ENCODE measurements at places on chromosomes 4 and X.

DNA sequence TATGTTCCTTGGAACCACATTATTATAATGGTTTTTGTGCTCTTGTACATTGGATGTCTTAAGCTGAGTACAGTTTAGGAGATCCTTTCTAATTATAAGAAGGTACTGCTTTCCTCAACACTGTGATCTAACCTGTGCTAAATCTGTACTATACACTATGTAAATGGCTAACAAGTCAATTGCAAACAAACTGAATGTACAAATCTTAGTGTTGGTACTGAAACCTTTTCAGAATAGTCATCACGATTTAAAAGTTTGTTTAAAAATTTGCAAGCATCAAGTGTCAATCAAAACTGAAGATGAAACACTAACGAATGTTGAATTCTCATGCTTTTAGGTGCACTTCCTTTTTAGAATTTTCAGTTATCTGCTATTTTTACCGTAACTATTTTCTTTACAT, 2090.4 kb upstream of the TENM3 start:
- no peak for DNase-seq

- DNase-seq: no peak
These were observed 31.3 kb downstream of the IL13RA2 start for GRCh38 chrX:114985967-114986592.

DNA sequence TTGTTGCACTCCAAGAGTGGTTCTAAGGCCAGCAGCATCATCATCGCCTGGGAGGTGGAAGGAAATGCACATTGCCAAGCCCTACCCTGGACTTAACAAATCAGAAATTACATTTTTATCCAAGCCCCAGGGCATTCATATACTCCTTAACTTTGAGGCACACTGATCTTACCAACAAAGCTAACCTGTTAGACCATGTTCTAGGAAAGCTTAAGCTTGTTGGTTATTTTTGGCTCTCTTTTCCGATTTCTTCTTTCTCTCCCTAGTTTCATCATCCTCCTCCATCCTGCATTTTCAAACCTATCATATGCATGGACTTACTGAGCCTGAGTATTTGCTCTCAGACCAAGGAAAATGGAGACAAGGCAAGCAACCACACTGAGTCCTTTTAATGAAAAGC, 133.4 kb downstream of the OPHN1 start:
- DNase-seq: no peak

GRCh38 chr4:93761286-93761685, 67.3 kb upstream of the ATOH1 start:
- DNase-seq: no peak

DNA sequence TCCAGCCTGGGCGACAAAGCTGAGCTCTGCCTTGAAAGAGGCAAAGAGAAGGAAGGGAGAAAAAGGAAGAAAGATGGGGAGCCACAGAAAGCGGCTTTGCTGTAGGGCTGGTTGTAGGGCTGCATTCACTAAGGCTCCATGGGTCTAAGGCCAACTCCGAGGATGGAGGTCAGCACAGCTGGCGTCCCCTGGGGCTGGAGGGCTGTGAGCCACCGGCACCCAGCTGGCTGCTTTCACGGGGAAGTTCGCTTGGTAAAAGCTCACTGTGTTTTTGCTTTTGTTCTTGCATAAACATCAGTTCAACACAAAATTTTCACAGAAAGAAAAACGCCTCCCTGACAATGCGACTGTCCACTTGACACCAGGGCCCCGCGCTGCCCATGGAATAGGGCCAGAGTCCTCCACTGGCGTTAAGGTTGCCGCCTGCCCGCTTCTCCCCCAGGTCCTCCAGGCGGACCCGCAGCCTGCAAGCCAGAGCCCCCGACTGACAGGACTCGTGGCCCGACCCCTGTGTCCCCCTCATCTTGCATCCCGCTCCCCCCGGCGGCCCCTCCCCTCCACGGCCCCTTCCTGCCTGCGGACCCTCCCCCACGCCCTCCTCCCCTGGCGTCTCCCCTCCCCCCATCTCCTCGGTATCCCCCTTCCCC, 1.1 kb downstream of the RNF212 start:
- no peak for DNase-seq

DNA sequence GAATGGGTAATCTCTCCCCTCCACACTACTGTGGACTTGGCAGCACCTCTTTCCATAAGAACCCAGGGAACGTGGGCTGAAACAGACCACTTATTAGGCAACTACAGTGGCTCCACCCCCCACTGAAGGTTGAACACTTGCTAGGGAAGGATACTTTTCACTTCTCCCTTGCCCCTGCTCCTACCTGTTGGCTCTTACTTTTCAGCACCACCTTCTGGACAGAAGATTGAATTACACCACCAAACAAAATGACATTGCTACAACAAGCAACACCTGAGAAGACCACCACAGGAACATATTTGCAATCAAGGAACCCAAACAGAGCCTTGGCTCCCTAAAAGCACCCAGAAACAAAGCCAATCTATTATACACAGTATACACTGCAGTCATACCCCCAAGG, 132.1 kb upstream of the CXCL13 start:
- DNase-seq: no peak

DNA sequence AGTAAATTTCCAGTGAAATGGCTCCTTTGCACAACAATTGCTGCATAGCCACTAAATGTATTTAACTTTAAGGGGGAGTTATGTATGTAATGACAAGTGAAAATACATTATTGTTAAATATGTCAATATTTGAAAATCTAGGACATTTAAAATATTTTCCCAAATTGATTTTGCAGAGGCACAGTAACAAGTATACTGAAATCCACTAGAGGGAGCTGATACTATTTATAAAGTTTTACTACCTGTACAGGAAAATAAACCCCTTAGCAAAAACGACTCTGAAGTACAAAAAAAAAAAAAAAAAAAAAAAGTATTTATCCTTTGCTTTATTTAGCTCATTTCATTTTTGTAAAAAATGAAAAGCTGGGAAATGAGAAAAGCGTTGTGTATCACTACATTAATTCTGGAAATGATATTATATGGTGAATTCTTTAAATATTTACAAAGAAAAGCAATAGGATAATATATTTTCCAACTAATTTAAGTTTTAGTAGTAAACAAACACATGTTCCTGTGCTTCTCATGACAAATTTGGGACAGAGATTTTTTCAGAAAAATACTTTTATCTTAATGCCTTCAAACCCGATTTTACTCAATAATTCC, 727.7 kb downstream of the DMD start:
- DNase-seq: no peak

- DNase-seq: no peak
These were observed 31.5 kb downstream of the REELD1 start for GRCh38 chr4:146245850-146246249.

- DNase-seq: no peak
These were observed 11.3 kb upstream of the YTHDC1 start for GRCh38 chr4:68361146-68361589.

DNA sequence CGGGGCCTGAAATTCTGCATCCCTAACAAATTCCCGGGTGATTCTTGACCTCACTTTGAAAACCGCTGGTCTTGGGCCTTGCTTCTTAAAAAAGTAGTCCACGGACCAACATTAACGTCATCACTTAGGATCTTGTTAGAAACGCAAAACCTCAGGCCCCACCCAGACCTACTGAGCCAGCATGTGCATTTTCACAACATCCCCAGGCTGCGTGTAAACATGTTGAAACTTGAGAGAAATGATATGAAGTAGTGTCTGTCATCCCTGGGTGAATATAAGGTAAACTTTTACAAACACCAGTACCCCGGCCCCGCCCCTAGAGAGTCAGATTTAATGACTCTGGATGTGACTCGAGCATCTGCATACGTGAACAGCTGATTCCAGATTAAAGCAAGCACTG, 33.7 kb downstream of the SORBS2 start:
- no peak for DNase-seq

DNA sequence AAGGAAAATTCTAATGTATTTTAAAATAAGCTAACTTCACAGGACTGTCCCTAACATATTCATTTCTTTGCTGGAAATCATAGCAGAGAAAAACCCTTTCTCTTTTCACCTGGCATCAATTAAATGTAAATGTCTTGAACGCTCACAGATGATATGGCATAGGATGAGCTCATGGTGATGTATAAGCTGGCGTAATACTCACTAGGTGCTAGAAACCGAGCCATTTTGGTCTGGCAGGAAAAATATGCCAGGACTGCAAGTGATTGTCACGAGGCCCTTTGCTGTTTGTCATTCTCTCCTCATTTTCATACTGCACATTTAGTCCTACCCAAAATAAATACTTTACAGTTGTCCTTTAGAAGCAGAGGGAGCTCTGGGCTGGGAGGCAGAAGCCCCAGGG, 222.7 kb upstream of the LNX1 start:
- DNase-seq: no peak

GRCh38 chrX:135536877-135537276, 16.4 kb downstream of the INTS6L start:
- no peak for DNase-seq

GRCh38 chr4:174210354-174210753, 73.1 kb downstream of the FBXO8 start:
- no peak for DNase-seq

DNA sequence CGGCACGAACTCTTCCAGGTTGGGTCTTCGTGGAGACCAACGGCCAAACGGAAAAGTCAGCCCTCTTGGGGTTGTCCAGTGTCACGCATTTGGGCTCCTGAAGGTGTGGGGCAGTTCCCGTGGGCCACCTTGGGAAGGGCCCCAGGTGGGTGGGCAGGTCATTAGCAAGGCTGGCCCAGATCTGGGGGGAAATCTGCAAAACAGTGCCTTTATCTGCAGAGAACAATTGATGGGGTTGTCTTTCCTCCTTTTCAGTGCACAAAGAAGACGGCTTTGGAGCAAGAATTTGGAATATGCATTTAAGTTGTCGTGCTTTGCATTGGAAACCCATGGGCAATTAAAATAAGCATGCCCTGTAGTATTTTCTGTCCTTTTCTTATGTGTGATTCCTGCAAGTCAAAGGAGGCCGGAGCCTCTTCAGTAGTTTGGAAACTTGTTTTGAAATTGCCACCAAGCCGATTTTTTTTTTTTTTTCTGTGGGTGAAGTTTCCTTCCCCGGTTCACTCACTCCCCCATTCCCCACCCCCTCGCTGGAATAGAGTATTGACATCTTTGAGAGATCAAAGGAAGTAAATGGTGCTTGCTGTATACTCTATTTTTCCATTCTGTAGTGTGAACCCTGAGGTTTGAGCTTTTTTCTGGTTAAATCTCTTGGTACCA, 9.8 kb downstream of the ZIC3 start:
- no peak for DNase-seq

DNA sequence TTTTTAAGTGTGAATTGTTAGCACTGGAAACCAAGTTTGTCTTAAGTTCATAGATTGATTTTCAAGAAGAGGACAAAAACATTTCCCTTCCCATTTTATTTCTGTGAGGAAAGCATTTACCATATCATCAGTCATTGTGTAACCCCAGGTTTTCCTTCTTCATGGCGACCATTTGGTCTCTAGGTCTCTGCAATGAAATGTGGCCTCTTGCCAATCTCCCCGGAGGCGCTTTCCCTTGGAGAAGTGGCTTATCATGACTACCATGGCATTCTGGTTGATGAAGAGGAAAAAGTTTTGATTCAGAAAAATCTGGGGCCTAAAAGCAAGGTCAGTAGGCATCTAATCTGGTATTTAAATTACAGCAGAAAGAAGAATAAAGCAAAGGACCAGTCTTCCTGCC, 54.4 kb downstream of the ADD1 start:
- no peak for DNase-seq

- no peak for DNase-seq
These were observed 15.0 kb downstream of the ACSL1 start for GRCh38 chr4:184810720-184811119.

DNA sequence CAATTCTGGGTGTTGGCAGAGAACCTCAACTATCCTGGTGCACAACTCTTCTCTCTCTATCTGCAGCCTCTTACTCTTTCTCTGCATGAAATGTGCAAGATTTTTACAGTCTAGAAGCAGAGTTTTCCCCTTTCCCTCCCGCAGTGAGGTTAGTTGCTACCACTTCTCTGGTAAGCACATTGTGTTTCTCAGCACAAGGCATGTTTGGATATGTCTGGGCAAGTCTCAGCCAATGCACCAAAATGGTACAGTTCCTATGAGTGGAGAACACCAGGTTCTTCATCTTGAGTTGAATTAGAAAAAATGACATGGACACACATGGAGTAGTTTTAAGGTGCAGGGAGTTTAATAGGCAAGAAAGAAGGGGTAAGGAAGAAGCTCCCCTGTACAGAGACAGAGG, 187.0 kb downstream of the CCNG2 start:
- no peak for DNase-seq

GRCh38 chr4:164591666-164592065, 162.3 kb upstream of the SMIM31 start:
- no peak for DNase-seq

GRCh38 chrX:9312922-9313867, 151.7 kb upstream of the TBL1X start:
- peak; percentile 54 for DNase-seq

DNA sequence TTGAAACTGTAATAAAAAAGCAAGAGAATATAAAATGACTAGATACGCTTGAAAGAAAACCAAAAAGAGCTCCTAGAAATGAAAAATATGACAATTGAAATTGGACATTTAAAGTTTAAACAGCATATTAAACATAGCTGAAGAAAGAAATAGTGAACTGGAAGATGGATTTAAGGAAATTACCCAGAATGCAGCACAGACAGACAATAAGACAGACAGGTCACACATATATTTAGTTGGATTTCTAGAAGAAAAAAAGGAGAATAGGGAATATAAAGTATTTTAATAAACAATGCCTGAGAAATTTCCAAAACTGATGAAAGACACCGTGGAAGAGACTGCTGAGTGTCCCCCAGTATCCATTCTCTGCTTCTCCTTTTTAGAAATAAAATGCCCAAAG, 6.6 kb downstream of the DUSP9 start:
- DNase-seq: no peak

GRCh38 chr4:40205259-40206198, 8.7 kb downstream of the RHOH start:
- DNase-seq: no peak

GRCh38 chr4:47484168-47484567, 907 bp upstream of the ATP10D start:
- DNase-seq: no peak

GRCh38 chr4:88630756-88631155, 38.5 kb downstream of the HERC3 start:
- no peak for DNase-seq

- no peak for DNase-seq
These were observed 9.7 kb upstream of the ING2 start for GRCh38 chr4:183495184-183495583.

GRCh38 chrX:9316096-9316495, 148.8 kb upstream of the TBL1X start:
- no peak for DNase-seq

DNA sequence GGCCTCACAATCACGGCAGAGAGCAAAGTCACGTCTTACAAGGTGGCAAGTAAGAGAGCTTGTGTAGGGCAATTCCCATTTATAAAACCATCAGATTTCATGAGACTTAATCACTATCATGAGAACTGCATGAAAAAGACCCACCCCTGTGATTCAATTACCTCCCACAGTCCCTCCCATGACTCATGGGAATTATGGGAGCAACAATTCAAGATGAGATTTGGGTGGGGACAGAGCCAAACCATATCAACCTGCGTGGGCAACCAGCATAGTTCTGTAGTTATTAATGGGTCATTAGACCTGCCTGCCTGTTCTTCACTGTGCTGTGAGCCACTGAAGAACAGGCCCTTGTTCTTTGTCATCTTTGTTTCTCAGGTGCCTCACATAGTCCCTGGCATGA, 593.7 kb upstream of the BOD1L1 start:
- DNase-seq: no peak

- no peak for DNase-seq
These were observed 261.6 kb downstream of the ARHGAP24 start for GRCh38 chr4:85736571-85736970.

GRCh38 chr4:148954011-148954749, 512.0 kb upstream of the NR3C2 start:
- DNase-seq: no peak

Data from activated effector memory CD4-positive, alpha-beta T cell treated with Interleukin-2 at 50 U/mL for 16 hours (primary cell).